ENCODE measurements at places on chromosomes 4 and X. TPM values are rescaled to one million over a fixed set of nuclear protein-coding genes. Genes with fewer than 3 reads are reported as not detected.

The PABPC4L gene
- 0.53 TPM for total RNA-seq

The CFAP47 gene
- not detected for total RNA-seq

The HSD17B13 gene
- total RNA-seq: 1.1 TPM

The GLOD5 gene
- total RNA-seq: not detected

The SLC4A4 gene
- 0.58 TPM for total RNA-seq

The STARD8 gene
- 5.5 TPM for total RNA-seq

The RAB33A gene
- 8.1 TPM for total RNA-seq

The MSX1 gene
- total RNA-seq: 5.8 TPM

The GUCY1A1 gene
- total RNA-seq: 0.35 TPM

The P2RY4 gene
- not detected for total RNA-seq

The PDZD11 gene
- 92.9 TPM for total RNA-seq

The SSX2B gene
- total RNA-seq: not detected

The ARAF gene
- 34.4 TPM for total RNA-seq

The NAT8L gene
- under 0.01 TPM for total RNA-seq

The AASDH gene
- total RNA-seq: 14.7 TPM

The NLGN4X gene
- total RNA-seq: not detected

The PGRMC2 gene
- 12.4 TPM for total RNA-seq

The DCAF12L1 gene
- not detected for total RNA-seq

The STBD1 gene
- 4.3 TPM for total RNA-seq

The HPSE gene
- under 0.01 TPM for total RNA-seq

The SLC16A2 gene
- total RNA-seq: 8.4 TPM

The FRAS1 gene
- total RNA-seq: 1.2 TPM

The CXCL10 gene
- not detected for total RNA-seq

The PPP1R3F gene
- total RNA-seq: 0.58 TPM

The TMEM31 gene
- total RNA-seq: not detected

The GPR119 gene
- total RNA-seq: not detected

The SGMS2 gene
- total RNA-seq: 39.8 TPM

The BEX2 gene
- not detected for total RNA-seq

The FAM120C gene
- total RNA-seq: 10.1 TPM

The FRMPD3 gene
- not detected for total RNA-seq

The MAOA gene
- total RNA-seq: 47.3 TPM

The RTL3 gene
- total RNA-seq: under 0.01 TPM
